ENCODE measurements at places on chromosomes 16 and 17.

DNA sequence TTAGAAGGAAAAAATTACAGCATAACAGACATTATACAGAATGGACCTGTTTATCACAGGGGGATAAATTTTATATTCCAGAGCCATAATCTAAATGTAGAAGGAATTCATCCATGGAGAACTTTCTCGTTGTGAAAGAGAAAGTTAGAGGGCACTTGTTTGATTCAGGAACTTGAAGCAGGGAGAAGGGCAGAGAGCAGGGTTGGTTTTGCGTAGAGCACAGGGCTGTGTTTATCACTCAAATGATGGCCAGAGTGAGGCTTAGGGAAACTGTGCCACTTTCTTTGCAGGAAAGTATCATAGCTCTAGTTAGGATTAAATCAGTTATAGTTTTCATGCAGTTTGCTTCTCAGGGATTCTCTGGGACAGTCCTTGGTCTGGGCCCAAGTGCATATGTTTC lies 29.1 kb upstream of the MED13 start:
- DNase-seq = no peak

DNA sequence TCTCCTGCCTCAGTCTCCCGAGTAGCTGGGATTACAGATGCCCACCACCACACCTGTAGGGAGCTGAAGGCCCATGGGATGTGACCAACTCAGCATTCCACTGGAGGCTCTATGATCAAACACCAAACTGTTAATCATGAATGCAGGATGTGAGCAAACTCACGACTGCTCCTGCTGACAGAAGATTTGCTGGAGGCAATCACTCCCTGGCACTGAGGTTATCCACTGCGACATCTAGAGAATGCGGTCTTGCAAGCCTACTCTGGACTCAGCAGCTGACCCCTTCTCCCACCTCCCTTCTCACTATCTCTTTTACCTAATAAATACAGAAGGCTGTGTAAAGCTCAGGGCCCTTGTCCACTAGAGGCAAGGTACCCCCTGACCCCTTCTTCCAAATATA lies 4.9 kb downstream of the TEX14 start:
- no peak for DNase-seq

GRCh38 chr16:84499638-84500037 lies 4.8 kb downstream of the MEAK7 start:
- no peak for DNase-seq

- no peak for DNase-seq
These were observed 156.6 kb upstream of the SDK2 start for GRCh38 chr17:73800893-73801292.

DNA sequence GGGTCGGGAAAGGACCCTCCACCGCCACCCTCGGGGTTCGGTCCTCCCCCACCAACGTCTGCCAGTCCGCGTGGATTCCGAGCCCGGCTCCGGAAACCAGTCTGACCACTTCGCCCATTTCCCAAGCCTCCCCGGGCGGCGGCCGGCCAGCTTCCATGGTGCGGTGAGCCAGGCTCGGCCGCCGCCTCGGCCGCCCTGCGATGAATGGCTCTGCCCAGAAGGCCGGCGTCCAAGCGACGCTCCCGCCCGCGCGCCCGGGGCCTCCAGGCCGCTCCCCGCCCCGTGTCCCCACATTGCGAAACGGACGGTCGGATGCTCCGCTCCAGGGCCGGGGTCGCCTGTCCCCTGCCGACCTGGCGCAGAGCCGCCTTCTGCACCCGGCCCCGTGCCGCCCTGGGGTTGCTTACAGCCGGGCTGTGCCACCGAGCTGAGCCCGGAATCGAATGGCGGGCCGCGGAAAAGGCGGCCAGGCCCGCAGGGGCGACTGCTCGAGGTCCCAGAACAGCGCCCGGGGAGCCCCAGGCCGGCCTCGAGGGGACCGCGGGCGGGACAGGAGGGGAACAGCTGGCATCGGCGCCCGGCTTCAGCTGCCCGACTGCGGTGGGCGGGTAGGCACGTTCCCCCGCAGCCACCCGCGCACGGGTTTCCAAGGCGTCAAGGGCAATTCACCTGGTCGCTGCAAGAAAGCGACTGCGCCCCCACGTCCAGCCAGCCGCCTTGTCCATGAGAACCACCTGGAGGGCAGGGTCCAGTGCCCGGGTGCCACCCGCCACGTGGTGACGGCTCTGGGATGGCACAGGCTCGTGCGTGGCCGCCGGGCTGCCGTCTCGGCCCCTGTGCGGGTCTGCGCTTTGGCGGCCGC lies 18.3 kb upstream of the CBX8 start:
- DNase-seq = no peak

GRCh38 chr17:83083368-83084201 lies 4.2 kb downstream of the METRNL start:
- peak; percentile 49 for DNase-seq

GRCh38 chr17:82627405-82627804 lies 20.8 kb downstream of the WDR45B start:
- no peak for DNase-seq

- no peak for DNase-seq
These were observed 19.2 kb downstream of the CDH3 start for GRCh38 chr16:68664297-68664696.

- DNase-seq = no peak
These were observed 788.7 kb upstream of the GOT2 start for GRCh38 chr16:59522826-59523225.

DNA sequence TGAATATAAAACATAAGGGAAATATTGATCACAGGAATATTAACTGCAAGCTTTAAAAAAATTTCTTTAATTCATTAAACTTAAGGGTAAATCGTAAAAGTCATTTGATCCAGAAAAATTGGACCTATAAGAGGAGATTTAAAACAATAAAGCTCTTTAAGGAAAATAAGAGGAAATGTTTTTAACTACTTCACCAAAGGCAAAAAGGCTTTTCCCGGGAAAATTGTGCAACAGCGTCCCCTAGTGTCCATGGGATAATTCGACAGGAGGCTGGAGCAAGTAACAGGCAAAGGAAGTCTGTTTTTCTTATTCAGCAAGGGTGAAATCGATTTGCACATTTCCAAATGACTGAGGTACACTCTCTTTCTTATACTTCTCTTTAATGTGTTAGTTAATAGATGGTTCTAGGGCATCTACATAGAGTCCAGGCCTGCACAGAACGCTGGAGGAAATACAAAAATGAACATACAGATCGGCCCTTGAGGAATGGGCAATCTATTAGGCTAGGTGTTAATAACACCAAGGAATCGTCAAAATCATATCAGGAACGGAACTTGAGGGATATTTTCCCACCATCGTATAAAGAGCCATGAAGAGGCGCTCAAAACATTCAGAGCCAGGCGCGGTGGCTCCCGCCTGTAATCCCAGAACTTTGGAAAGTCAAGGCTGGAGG lies 61.4 kb downstream of the ZNF18 start:
- no peak for DNase-seq

DNA sequence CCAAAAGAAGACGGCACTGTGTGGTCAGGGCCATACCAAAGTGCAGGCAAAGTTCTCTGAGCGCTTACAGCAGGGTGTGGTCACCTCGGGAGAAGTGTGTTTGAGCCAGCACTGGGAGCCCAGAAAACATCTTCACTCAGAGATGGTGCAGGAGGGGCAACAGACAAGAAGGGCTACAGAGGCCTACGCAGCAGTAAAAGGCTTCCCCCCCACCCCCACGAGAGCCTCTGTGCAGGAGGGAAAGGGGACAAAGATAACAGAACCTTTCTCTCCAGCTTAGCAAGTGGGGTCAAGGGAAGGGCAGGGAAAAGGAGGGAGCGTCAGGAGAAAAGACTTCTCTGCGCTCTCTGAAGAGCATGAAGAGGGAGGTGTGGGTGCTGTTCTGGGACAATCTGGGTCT lies 2.8 kb downstream of the VAT1 start:
- DNase-seq = no peak

- DNase-seq = no peak
These were observed 35.2 kb upstream of the CBX4 start for GRCh38 chr17:79874329-79874981.

- no peak for DNase-seq
These were observed 214.3 kb upstream of the CDH5 start for GRCh38 chr16:66152181-66152580.

- no peak for DNase-seq
These were observed 1.8 kb downstream of the KRTAP9-4 start for GRCh38 chr17:41251261-41251660.

GRCh38 chr16:29898135-29898803 lies 1.1 kb downstream of the SEZ6L2 start:
- no peak for DNase-seq
